ENCODE measurements at places on chromosomes 2 and 18. TPM values are rescaled to one million over a fixed set of nuclear protein-coding genes. Genes with fewer than 3 reads are reported as not detected.

- DNase-seq, result no peak
Observed at GRCh38 chr2:86284987-86285386, 52.4 kb downstream of the REEP1 start.

- no peak for DNase-seq
Observed at GRCh38 chr18:63514326-63514725, 27.8 kb upstream of the SERPINB12 start.

DNA sequence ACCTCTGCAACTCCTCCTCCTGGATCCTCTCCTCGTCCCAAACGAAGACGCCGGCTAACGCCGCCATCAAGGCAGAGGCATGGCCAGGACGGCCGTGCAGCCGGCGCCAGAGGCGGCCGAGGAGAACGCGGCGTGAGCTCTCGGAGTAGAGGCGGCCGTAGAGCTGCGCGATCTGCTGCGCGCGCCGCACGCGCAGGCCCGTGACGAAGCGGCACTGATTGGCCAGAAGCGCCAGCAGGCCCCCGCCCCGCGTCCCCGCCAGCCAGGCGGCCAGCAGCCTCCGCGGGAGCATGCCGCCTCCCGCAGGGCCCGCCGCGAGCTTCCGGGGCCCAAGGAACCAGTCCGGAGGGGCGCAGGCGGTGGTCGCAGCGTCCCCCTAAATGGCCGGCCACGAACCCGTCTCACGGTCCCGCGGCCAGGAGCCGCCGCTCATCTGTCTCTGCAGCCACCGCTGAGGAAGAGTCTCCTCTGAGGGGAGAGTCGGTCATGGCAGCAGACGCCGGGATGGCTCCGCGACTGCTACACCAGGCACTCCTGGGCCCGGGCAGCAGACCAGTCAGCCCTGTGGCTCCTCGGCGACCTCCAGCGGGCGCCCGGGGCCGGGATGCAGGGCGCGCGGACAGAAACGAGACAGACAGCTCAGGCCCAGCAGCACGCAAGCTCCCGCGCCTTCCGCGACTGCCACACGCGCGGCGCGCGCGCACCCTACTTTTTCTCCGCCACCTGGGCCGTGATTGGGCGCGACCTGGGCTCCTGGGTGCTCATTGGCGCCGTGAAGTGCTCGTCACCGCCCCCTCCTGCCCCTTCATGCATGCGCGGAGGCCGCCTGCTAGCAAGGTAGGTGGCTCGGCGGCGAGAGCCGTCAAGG lies at the start of gene STARD7:
Gene STARD7, minus strand, starts transcription at position 685 of the 868 bp plus-strand sequence. Its CDS starts 393 bp downstream, at position 292.
- DNase-seq, result peak; percentile 100

TCF4 gene
- 146 TPM for total RNA-seq

CD302 gene
- total RNA-seq, result 32.5 TPM

DAPL1 gene
- total RNA-seq, result not detected

Data from stomach (tissue), 19 donors.